ENCODE measurements at places on chromosomes 3 and 15.

GRCh38 chr15:60162968-60163355 lies 158.9 kb downstream of the FOXB1 start:
- no peak for DNase-seq

DNA sequence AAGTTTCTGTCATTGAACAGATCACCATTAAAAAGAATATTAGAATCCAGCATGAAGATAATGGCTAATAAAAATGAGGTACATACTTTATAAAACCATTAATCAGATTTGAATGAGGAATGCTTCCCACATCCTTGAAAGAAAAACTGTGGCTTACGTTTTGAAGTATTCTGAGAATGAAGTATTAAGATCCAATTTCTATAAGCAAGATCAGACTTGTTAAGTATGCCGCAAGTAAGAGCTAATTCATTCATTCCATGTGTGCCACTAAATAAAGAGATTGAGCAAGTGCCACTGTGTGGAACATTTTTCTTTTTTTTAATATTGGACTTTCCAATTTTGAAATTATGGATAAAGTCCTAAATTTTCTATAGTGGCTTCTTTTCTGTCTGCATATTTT lies 30.6 kb downstream of the NMD3 start:
- no peak for DNase-seq

DNA sequence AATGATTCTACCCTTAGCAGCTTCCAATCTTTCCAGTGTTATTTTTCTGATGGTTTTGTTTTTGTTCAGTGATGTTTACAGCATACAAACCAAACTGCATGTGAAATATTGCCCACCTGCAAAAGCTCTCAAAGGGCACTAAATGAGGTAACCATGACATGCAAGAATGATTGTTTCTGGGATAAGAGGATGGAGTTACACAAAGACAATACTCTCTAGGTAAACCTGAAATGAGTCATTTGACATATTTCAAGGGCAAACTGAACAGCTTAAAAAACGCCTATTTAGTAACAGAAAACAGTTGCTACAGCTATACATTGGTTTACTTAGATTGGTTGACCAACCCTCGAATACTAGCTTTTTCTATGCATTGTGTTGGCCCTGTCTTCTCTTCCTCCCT lies 481.7 kb downstream of the ZPLD1 start:
- no peak for DNase-seq

DNA sequence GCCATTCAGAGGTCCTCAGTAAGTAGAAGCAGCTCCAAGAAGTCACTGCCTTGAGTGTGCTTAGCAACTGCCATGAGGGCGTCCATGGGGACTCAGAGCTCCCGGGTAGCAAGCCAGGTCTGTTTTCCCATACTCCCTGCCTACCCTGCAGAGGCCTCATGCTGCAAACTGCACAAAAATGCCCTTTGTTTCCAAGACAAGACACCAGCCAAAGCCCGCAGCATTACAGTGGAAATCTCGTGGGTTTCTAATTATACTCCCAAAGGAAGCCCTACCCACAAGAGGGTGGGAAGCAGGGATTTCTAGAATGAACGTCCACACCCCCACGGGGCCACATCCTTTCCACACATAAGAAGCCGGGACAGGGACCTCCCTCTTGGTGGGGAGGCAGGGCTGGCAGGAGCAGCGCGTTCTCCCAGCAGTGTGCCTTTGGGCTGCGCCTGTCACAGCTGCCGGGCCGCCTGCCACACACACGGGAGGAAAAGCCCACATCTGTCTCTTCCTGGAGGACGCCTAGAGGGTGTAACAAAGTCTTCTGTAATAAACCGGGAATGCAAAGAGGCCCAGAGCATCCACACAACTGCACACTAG lies 31.1 kb downstream of the FAM174B start:
- peak; percentile 87 for DNase-seq

- DNase-seq = no peak
These were observed 801.7 kb upstream of the DPPA4 start for GRCh38 chr3:110139048-110139447.

- no peak for DNase-seq
These were observed 45.5 kb downstream of the CTNNB1 start for GRCh38 chr3:41244620-41245336.

DNA sequence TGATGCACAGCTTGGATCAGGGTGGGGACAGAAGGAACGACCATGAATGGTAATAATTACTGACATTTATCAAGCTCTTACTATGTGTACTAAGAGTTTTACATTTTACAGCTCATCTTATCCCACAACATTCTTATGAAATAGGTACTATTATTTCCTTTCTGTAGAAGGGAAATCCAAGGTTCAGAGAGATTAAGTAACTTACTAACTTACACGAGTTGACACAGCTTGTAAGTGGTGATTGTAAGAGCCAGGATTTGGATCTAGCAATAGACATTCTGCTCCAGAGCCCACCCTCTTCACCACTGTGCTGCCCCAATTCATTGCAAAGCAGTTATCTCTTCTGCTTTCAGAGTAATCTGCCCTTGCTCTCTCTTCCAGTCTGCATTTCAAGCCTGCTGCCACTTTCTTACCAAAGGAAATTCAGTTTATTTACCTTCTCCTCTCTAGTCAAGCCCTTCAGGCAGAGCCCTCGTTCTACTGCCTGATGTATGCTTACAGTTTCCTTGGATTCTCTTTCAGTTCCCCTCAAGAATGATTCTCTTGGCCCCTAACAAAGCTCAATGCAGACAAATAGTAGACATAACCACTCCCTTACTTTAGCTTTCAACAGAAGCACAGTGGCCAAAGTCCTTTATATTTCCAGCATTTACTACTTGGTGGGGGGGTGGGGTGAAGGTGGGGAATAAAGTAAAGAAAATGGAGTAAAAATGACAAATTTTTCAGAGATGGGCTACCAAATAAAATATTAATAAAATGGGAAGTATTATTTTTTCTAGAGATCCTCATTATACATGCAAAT lies 65.8 kb downstream of the ATP8B4 start:
- no peak for DNase-seq

- DNase-seq = no peak
These were observed 65.6 kb upstream of the CHRNA7 start for GRCh38 chr15:31964586-31965307.

All from anterior cingulate cortex (tissue), 58 donors.